ENCODE measurements at places on chromosomes 12 and 14.

DNA sequence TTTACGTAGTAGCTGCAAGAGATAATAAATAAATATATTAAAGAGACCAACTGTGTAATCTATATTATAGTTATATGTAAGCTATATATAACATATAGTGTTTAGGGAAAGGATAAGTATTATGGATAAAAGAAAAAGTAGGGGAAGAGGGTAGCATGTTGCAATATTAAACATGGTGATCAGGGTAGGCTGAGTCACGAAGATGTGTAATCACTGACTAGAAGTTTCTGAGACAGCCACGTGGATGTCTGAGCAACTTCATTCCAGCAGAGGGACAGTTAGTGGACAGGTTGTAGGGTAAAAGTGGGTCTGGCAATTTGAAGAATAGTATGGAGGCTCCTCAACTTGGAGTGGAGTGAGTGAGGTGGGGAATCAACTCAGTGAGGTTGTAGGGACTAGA is 109.7 kb downstream of the ANO4 start:
- no peak for DNase-seq

DNA sequence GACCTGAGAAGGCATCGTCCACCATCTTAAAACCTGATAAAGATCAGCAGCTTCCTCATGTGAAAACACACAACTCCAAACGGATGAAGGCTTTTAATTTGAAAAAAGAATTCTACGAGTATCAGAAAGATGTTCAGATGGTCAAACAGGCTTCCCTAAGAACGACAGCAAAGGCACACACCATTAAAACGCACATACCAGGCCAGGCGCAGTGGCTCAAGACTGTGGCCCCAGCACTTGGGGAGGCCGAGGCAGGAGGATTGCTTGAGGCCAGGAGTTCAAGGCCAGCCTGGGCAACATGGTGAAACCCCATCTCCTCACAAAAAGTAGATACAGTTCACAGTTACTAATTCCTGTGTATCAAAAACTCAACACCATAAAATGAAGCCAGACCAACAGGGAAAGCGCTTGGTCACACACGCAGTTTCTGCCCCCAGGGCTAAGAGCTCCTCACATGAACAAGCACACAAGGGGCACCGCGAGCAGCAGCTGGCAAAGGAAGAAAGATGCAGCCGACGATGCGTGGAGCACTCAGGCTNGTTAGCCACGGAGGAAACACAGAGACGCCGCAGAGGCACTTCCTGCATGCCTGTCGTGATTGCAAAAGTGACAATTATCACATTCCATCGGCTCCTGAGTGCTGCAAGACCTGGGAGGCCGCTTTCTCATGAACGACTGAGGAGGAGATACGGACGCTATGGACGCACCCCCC is 78.0 kb downstream of the NOC4L start:
- no peak for DNase-seq

DNA sequence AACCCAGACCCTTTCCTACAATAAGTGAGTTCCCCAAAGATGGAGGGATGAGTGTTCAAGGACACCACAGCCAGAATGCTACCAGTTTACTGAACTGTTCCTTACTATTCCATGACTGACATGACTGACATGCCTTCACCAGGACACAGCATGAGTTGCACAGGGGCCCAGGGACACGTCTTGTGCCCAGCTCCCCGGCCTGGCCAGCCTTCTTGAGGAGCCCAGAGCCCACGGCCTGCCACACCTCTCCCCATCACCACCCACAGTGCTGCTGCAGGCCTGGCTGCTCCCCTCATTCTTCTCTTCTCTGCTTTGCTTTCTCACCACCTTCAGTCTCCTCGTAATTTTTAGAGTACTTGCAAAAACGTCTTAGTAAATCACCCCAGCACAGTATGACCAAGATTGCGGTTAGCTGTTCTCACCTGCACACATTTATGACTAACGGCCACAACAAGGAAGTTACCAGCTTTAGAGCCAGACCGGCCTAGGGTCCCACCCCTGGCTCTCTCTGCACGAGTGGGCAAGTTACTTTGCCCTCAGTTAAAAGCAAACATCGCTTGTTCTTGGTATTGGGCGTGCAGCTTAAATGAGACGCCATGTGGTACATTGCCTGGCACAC is 18.5 kb downstream of the PPP2R5E start:
- DNase-seq: no peak

- no peak for DNase-seq
Measured at GRCh38 chr14:49593016-49593415, 5.7 kb upstream of the LRR1 start.

- no peak for DNase-seq
Measured at GRCh38 chr14:20215196-20215595, 8.3 kb upstream of the OR11H6 start.

- no peak for DNase-seq
Measured at GRCh38 chr12:22271023-22271422, 63.5 kb downstream of the ST8SIA1 start.

DNA sequence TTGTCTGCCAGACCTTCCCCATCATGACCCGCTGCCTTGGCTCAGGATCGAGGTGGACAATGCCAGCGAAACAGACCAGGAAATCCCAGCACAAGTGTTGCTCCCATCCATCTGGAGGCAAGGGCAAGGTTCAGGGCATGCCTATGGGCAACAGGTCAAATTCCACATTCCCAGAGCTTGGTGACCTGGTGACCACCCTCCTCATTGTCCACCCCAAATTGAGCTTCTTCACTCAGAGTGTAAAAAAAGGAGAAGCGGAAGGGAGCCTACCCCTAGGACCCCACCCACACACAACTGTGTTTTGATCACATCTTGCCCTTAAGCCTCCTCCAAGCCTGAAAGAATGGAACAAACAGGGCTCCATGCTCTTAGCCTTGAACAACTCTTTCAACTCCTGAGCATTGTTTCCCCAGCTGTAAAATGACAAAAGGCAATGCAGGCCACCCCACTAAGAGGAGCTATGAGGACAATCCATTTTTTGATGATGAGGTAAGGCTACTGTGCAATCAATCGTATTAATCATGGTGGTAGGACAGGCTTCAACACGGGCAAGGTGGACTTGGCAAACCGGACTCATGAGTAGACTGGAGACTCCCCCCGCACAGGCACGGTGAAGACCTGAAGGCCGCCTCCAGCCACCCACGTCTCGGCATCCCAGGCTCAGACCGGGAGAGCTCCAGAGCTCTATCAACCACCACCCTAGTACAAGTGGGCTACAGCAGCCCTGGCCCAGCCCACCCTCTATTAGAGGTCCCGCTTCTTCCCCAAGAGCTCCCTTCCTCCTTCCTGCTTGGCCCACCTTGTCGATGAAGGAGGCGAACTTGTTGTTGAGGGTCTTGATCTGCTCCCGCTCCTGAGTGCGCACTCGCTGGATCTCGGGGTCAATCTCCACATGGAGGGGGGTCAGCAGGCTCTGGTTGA is 866 bp downstream of the KRT79 start:
- no peak for DNase-seq

DNA sequence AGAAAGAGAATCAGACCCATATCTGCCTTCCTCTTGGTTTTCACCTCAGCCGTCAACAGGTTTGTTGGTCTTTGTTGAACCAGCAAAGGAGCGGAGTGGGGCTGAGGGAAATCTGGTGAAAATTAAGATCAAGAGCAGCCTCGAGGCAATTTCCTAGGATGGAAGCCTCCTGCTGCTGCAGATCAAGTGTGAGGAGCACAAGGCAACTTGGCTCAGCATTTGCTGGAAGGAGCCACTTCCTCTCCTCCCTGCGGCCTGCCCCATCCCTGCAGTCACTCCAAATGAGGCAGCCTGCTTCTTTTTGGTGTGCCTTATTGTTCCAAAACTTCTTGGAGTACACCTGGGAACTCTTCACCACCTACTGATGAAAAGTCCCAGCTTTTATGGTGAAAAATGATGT is 4.9 kb downstream of the TC2N start:
- DNase-seq: no peak

GRCh38 chr14:21367582-21368144 is 16.2 kb downstream of the SUPT16H start:
- DNase-seq: no peak

- no peak for DNase-seq
Measured at GRCh38 chr14:32329690-32330285, 690 bp downstream of the AKAP6 start.

DNA sequence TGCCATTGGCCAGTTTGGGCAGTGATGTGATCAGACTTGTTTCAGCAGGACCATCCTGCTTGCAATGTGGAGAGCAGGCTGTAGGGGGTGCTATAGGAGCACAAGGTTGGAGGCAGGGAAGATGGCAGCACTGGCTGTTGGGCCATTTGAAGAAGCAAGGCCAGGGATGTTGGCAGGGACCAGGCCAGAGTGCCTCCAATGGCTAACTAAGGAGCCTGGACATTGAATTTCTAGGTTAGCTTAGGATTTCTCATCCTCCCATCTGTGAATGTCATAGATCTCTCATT is 23.5 kb downstream of the FGF23 start:
- DNase-seq: peak; percentile 95

DNA sequence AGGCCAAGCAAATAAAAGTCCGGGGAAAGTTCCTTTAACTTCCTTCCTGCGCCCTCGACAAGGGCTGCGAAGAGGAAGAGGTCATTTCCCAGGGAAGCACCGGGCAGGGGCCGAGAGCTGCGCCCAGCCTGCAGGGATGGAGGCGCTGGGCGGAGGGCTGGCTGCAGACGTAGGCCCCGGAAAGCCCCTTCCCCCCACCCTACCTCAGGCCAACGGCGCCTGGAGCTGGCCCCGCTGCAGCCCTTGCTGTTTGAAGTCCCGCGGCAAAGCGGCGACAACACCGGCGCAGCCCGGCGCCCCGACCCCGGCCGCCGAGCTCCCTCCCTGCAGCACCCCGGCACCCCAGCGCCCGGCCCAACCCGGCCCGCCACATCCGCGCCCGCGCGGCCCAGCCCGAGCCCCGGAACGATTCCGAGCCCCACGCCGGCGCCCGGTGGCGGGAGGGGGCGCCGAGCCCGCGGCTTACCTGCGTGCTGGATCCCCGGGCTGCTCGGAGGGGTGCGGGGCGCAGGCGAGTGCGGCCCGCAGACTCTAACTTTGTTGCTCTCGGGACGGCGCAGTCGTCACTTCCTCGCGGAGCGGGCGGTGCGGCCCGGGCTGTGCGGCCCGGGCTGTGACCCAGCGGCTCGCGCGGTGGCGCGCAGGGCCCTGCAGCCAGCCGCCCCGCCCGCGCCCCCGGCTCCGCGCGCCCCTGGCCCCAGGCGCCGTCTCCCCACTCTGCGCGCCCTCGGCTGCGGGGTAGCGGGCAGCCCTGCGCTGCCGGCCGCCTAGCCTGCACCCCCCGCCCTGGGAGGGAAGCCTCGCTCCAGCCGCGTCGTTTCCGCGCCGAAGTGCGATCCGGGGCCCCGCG is 64.8 kb upstream of the PTGR2 start:
- DNase-seq: peak; percentile 64

DNA sequence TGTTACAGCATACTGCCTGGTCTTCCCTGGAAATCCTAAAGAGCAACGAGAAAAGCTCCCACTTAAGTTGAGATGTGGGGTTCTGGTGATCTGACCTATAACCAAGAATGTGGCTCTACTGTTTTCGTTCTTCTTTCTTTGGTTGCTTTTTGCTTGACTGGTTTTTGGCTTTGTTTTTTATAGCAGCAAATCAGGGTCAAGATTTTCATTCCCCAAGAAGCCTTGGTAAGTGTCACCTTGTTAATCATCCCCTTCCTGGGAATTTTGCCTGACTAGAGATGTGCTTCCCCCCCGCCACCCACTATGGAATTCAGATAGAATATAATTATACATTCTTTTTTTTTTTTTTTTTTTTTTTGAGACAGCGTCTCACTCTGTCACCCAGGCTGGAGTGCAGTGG is 116.7 kb upstream of the FOXN3 start:
- DNase-seq: no peak

DNA sequence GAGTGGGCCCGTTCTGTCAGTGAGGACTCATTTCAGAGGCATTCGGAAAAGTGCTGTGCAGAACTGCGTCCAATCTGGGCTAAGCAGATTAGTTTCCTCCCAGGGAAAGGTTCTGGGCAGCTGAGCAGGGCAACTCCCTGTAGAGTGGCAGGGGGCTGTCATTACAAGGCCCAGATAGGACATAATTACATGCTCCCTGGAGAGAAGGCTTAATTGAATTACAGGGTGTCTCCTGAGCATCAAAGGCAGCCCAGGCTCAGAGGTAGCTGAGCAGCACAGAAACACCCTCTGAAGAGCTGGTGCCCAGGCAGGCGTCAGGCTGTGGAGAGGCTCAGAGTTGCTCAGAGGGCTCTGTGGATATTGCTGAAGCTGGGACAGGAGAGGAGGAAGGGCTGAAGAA is 36.0 kb downstream of the SLC8A3 start:
- no peak for DNase-seq

- DNase-seq: no peak
Measured at GRCh38 chr12:101166866-101167265, 43.2 kb downstream of the SLC5A8 start.

DNA sequence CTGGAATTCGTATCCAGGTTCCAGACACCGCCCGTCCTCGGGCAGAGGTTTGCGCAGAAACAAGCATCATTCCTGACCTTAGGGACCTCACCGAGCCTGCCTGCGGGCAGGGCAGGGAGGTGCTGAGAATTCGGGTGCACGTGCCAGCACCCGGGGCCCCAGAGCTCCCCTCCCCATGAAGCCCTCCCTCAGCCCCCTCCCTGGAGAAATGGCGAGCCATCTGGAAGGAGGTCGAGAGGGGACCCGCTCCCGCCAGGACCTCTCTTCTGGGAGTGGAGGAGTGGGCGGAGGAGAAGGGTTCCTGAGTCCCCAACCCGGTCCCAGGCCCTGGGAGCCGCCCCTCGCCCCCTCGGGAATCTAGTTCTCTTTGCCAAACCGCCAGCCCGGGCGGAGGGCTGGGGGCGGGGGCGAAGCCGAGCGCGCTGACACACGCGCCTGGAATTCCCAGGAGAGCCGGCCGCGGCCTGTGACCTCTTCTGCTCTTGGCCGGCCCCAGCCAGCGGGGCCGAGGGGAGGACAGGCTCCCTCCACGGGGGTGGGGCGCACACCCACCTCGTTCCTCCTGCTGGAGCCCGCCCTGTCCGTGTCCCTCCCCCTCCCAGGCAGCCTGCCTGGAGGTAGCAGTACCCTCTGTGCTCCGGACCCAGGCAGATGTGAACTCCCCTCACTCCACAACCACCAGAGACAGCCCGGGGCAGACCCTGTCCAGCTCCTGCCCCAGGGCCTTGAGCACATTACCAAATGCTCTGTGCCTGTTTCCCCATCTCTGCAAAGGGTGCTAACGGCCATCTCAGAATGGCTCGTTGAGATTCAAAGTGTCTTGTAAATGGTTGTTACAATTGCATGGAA is 23.0 kb upstream of the GPR132 start:
- peak; percentile 66 for DNase-seq

- DNase-seq: no peak
Measured at GRCh38 chr12:117968151-117968789, 520 bp downstream of the KSR2 start.

- DNase-seq: peak; percentile 81
Measured at GRCh38 chr12:30795410-30796312, 40.9 kb upstream of the CAPRIN2 start.
